ENCODE measurements at places on chromosomes 16 and 17. TPM values are rescaled to one million over a fixed set of nuclear protein-coding genes. Genes with fewer than 3 reads are reported as not detected.

The ATP2C2 gene
- total RNA-seq, result 0.67 TPM

The ADGRG3 gene
- total RNA-seq, result not detected

The FBXO39 gene
- total RNA-seq, result not detected

The MYH2 gene
- total RNA-seq, result not detected

The CDRT15L2 gene
- total RNA-seq, result not detected

The TMEM231 gene
- total RNA-seq, result 9.0 TPM

The KRT23 gene
- total RNA-seq, result not detected

The ELMO3 gene
- 2.0 TPM for total RNA-seq

The PPP1R27 gene
- not detected for total RNA-seq

The TMEM235 gene
- not detected for total RNA-seq

The FBXW10B gene
- 0.54 TPM for total RNA-seq

The SULT1A4 gene
- total RNA-seq, result 1.2 TPM

The SBK1 gene
- total RNA-seq, result 2.4 TPM

The TEX14 gene
- not detected for total RNA-seq

The KRTAP16-1 gene
- not detected for total RNA-seq

The AGRP gene
- not detected for total RNA-seq

The SLC12A4 gene
- total RNA-seq, result 31.8 TPM

The SEPHS2 gene
- total RNA-seq, result 68.5 TPM

The FA2H gene
- total RNA-seq, result 0.15 TPM

The RHBDL1 gene
- 6.6 TPM for total RNA-seq

The PPP1R9B gene
- total RNA-seq, result 114 TPM

The SLFN14 gene
- not detected for total RNA-seq

The MILR1 gene
- total RNA-seq, result not detected
